ENCODE measurements at places on chromosomes 5 and 9.

- no peak for DNase-seq
Measured at GRCh38 chr5:77146896-77147295, 59.8 kb upstream of the ZBED3 start.

DNA sequence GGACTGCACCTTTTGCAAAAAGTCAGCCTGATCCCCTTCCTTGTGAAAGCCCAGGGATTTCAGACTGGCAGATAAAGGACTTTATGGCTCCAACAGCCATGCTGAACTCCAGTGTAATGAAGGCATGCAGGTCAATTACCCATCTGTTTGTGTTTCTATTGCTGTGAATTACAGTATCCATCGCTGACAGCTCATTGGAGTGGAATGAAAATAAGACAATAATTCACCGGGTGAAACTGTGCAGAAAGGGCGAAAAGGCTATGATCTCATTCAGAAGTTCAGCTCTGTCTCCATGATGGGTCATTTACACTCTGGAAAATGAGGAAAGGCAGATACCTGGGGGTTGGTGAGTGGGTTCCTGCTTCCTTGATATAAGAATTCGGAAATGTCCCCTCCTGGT is 148.0 kb downstream of the BRINP1 start:
- DNase-seq: no peak

- DNase-seq: no peak
Measured at GRCh38 chr9:27499451-27499850, 24.6 kb upstream of the IFNK start.

DNA sequence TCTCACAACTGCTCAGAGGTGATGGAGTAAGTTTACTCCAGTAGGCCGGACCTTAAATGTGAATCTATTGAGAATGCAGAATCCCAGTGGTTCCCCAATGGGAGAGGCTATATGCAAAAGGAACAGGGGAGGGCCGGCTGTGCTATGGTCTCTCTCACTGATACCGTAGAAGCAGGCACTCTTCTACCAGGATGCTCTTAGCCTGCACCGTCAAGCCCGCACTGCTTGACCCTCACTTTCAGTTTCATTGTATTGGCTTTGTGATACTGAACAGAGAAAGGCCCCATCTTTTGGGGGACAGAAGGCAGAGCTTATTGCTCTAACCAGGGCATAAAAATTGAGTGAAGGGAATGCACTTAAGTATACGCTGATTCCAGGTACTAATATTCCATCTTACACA is 615.0 kb upstream of the RGMB start:
- DNase-seq: no peak

GRCh38 chr5:72842816-72843215 is 26.4 kb downstream of the TNPO1 start:
- no peak for DNase-seq
